Esophagus squamous epithelium (tissue), 5 donors: ENCODE measurements at places on chromosomes 2 and 18.

DNA sequence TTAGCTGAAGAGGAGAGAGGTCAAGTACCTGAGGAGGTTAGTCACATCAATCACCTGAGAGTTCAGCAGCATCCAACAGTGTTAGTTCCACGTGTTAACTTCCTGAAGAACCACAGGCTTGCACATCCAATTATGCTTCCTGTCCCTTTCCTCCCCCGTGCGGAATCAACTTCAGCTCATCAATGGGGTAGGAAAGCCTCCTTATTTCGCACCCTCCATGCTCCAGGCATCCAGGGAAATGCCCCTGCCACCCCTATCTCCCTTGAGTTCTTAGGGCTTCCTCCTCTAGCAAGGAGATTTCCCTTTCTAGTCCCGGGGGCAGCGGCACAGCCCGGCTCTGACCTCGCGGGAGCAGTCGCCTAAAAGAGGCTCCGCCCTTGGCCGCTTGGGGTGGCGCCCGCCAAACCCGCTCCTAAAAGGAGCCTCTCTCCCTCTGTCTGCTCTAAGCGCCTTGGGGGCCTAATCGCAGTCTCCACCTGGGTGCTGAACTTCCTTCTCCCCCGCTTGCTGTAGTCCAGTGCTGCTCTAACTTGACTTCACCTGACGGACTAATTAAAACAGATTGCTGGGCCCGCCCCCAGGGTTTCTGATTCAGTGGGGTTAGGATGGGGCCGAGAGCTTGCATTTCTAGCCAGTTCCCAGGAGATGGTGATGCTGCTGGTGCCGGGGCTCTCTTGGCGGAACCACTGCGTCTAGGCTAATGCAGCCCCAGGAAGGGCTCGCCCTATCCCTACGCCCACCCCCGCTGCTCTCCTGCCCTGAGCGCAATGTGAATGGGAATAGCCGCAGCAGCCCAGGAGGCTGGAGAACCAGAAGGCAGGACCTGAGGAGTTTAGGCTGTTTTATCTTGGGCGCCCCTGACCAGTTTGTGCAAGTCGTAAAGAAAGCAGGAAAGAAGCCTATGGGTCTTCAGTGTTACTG lies 3.4 kb upstream of the TET3 start:
- no peak for DNase-seq

DNA sequence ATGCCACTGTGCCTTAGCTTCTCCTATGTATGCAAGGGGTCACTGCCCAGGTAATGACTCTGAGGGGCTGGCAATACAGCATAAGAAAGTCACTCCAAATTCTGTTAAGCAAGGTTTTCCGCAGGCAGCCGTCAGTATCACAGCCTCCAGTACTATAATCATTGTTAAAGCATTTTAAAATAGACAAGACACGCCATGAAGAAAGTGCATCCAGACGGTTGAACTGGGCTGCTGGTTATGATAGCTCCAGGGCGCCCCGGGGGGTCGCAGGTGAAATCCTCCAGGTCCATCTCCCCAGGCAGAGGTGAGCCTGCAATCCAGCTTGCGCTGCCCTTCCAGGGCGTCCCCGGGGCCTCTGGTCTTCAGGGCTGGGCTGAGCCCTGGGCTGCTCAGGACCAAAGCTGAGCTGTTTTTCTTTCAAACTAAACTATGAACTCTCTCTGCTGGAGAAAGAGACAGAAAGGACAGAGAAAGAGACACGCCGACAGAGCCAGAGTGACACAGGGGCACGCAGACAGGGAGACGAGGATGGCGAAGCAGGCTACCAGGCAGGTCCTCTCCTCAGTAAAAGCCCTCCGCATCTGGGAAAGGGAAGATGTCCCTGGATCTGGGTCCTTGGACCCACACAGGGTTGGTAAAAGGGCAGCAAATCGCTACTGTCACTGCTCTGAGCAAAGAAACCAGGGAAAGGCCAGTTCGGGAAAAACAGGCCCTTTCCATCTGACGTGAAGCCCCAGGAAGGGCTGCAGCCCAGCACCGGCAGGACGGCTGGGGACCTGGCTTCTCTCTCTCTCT lies 2.1 kb upstream of the TWIST2 start:
- DNase-seq = no peak

GRCh38 chr2:236113425-236113824 lies 54.8 kb downstream of the GBX2 start:
- DNase-seq = no peak

DNA sequence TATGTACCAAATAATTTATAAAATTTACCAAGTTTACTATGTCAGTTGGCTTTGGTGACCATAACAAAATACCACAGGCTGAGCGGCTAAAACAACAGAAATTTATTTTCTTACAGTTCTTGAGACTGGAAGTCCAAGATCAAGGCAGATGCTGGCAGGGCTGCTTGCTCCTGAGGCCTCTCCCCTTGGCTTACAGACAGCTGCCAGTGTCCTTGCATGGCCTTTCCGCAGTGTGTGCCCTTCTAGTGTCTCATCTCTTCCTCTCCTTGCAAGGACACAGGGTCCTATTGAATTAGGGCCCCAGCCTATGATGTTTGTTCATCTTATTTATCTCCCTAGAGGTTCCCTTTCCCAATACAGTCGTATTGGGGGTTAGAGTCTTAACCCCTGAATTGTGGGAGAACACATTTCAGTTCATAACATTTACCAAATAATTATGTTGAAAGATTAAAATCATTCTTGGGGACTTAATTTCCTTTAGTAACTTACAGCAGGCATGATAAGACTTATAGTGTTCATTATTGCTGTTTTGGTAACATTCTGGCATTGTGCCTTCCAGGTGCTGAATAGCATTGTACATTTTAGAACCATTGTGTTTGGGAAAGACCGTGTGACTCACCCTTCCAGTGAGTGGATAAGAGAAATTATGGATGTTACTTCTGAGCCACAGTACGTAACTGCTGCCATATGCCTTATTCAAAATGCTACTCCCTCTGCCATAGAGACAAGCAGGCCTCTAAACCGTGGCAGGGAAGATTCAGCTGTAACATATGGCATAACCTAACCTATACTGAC lies 317.5 kb downstream of the TMX3 start:
- DNase-seq = no peak

DNA sequence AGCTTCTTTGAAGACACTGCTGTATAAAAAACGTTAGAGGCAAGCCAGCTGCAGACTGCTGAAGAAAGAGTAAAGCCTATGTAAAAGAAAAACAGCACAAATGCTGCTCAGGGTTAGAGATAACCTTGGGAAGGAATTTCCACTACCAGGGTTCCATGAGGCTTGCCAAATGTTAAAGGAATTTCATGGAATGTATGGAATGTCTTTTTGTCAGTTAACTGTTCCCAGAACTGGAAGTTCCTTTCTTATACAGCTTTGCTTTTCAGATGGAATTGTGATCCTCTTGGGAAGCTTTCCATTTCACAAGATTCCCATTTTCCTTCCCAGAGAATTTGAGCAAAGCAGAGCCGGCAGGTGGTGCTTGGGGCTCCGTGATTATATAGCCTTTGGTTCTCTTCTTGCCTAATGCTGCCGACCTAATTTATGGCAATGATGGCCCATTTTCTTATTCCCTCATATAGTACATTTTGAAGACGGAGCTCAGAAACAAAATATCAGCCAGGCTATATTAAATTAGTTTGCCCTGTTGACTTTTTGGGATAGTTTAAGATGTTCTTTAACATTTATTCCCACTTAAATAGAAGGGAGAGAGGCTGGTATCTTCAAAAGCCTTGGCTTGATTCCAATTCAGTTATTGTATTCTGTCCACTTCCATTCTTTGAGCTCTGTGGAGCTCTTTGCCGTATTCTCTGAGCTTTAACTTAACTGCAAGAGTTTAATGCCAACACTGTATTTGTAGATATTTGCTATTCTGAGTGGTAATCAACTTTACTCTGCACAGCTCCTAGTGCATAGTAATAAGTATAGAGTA lies 162.3 kb downstream of the PHLPP1 start:
- DNase-seq = no peak

DNA sequence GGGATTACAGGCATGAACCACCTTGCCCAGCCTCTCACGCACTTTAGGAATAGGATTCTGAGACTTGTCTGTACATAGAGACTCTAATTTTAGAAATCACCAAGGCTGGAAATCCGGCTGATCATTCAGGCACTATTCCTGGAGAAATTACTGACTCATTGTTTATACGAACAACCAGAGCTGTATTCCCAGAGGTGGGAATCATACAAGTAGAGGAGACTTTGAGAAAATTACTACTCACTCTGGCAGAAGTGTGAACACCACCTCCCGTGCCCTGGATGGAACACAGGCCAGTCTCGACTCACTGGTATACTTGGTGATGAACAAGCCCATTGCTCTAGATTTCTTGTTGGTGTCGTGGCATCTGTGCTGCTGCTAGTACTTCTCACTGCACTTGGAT lies 5.8 kb upstream of the ADNP2 start:
- DNase-seq = no peak

GRCh38 chr2:239457586-239458445 lies 57.0 kb upstream of the HDAC4 start:
- DNase-seq = no peak

DNA sequence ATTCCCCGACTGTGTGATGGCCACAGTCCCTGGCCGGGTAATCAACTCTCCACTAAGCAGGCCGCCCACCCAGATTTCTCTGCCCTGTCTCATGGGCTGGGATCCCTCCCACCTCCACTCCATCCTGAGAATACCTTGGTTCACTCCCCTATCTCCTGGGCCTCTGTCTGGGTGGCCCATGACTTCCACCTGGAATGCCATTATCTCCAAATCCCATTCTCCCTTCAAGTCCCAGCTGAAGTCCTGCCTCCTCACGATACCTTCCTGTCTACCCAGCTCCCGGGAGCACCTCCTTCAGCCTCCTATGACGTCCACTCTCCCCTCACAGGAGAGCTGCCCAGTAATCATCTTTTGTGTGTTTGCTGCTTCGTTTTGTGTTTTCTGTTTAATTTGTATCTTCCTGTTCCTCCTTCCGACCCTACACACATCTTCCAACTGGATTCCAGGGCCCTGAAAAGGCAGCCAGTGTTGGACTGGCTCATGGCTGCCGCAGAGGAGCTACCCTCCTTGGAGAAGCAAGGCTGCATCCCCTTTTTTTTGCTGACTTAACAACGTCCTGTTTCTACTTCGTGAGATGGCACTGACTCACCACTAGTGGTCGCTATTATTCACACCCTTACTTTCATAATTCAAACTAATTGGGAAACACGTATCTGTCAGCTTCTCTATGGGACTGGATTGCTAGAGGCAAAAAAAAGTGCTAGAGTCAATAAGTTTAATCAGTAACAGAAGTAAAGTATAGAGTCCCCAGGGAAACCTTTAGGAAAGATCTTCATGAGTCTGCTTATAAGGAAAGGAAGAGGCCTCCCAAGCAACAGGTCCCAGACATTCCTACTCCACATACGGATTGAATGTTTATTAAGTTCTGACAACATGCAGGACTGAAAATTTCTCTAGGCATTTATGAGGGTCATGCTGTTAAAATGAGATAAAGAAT lies 171.9 kb upstream of the GATA6 start:
- no peak for DNase-seq

GRCh38 chr2:133842446-133842845 lies 274.2 kb upstream of the NCKAP5 start:
- no peak for DNase-seq

GRCh38 chr2:43313642-43314017 lies 87.2 kb upstream of the ZFP36L2 start:
- no peak for DNase-seq

DNA sequence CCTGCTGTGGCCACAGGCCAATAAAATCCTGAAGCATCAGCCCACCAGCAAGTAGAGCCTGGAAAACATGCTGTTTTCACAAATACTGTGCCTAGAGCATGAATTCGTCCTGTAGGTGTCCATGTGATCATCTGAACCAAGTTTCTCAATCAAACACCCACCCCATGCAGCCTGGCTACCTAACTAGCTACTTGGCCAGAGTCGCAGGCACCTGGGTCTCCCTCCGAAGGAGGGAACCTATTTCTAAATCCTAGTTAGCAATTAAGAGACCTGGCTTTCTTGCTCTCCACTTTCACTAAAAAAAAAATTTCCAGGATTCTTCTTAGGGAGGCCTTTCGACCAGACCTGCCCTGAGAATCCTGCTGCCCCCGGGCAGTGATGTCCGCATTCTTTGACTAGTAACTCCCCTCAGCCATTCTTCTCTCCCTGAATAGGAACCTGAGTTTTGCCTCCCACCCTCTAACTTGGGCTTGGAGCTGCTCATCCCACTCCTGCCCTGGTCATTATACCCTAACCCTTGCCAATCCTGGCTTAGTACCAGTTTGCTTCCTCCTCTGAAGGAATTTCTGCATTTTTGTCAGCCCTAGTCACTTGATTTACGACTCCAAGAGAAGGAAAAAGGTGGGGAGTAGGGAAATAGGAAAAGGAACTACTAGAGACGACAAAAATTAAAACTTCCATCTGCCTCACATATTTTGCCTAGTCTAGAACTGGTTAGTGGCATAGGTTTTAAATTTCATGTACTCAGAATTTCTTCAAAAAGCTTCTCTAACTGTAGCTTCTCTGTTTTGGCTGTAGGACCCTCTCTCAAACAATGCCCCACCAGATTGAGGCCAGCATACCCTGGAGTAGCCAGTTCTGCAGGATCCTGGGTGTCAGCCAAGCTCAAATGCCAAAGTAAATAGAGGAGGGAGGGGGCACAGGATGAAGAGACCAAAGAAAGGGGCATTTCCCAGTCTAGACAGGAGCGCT lies 25.4 kb upstream of the TANK start:
- DNase-seq = no peak

DNA sequence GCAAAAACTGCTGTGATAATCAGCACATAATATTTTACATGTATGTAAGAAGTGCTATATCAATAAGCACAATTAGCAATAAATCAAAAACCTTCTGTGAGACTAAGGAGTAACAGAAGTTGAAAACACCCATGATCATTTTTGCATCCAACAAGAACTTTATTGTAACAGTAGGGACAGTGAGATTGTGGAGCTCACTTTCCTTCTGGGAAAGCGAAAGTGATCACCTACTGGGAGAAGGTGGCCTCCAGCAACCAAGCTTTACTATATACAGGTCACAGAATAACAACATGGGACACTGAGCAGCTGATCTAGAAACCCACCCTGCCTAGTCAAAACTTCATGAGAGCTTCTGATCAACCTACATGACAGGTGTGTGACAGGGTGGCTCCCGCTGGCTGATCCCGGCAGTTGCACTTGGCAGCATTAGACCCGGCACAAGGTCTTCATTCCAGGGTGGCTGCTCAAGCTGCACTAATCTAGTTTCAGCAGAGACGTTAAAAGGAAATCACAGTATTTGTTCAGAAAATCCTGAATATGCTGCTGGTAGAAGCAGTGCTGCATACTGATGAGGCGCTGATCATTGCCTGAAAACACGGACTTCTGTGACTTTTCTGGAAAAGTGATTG lies 63.5 kb upstream of the ARL5A start:
- DNase-seq = no peak

- no peak for DNase-seq
Measured at GRCh38 chr2:9484533-9484932, 10.2 kb downstream of the IAH1 start.

GRCh38 chr2:237879058-237879430 lies 19.6 kb downstream of the RAMP1 start:
- no peak for DNase-seq

DNA sequence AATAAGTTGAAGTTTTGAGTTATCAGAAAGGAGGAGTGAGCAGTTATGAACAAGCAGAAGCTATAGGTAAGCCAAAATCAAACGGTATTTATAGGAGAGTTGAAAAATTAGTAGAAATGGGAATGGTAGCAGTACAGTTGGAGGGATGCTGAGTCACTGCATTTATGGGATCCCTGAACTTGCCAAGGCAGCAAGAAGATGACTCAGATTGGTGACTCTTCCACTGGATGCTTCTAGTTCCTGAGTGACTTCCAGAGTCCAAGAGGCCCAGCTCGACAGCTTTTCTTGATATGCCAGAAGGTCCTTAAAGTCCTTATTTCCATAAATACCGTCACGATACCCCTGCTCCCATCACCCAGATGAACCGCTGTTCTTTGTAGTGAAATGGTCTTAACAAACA lies 31.1 kb upstream of the ACTR3 start:
- DNase-seq = no peak

- no peak for DNase-seq
Measured at GRCh38 chr2:195509551-195509950, 147.5 kb upstream of the SLC39A10 start.
